ENCODE measurements at places on chromosomes 1 and 21.

DNA sequence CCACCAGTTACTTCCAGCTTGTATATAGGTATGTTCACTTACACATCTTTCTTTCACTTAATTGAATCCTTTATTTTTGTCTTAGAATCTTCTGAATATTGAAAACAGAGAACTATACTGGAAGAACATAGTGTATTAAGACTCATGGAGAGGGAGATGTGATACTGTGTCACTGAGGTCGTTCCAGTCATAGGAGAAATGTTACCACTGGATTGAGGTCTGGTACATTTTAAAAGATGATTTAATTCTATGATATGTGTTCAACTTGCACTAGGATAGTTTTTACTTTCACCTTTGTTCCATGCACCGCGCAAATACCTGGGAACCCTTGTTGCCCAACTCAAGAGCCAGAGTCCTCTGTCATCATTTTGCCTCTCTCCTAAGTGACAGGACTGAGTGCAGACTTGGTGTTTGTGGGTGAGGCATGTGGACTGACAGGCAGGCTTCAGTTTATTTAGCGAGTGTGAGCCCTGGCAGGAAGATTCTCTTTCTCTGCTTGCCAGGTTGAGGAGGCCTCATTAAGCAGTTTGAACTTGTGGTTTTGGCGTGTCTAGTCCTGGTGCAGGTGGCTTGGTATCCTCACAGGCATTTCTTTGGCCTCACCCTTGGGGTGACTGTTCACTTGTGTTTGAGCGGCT is 63.7 kb downstream of the DYRK1A start:
- no peak for DNase-seq

DNA sequence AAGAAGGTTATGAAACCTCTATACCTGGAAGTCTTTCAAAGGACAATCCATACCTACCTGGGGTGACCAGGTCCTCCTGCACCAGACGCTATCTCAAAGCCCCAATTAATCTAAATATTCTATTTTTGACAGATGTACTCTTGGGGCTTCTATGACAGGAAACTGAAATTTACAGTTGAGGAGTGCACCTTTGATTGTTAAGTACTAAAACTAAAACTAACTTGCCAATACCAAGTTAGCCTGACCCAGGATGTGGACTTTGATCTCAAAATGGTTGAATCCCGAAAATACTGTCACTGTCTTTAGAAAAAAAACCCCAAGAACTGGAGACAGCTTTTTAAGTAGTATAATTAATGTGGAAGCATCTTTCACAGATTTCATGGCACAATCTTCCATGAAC is 162.4 kb downstream of the TTLL7 start:
- DNase-seq, result no peak

DNA sequence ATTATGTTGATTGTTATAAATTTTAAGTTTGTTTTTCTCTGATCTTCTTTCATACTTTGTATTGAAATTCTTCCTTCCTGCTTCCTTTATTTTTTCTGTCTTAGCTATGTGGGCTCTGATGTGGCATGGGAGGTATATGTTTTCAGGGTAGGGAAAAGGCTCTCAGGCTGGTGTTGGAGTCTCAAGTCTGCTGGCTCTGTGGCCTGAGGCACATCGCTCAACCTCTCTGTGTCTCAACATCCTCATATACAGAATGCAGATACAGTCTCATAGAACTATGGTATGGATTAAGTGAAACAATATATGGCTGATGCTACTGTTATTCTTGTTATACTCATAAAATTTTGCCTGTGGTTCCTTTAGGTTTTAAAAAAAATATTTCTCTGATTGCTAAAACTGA is 105.9 kb downstream of the KCNN3 start:
- no peak for DNase-seq

DNA sequence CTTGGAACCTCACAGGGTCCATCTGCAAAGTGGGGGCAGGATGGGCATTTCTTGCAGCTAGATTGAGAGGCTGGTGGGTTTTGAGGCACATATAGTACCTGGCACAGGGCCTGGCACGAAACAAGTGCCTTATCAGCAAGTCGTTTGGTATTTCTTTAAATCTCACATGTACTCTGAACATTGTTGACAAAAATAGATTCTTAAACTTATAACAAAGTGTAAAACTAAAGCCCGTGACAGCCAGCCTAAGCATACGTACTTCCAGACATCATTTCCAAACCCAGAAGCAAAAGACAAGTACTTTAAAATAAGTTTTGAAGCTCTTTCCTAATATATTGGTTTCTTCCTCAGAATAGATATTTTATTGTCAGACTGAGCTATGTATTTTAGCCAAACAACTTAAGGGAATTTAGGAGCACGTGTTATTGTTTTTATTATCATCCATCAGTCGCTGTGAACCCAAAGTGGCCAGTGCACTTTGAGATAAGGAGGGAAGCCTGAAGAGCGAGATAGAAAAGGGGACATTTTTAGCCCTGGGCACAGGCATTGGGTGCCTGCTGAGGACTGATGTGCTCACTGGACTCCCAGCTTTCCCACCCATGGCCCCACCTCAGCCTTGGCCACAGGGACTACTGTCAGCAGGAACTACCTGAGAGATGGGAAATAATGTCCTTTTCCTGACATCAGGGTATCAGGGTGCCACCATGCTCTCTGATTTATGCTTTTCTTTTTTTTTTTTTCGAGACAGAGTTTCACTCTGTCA is 3.0 kb downstream of the FBLIM1 start:
- no peak for DNase-seq

- DNase-seq, result no peak
These were observed 7.5 kb downstream of the IVNS1ABP start for GRCh38 chr1:185309566-185309965.

DNA sequence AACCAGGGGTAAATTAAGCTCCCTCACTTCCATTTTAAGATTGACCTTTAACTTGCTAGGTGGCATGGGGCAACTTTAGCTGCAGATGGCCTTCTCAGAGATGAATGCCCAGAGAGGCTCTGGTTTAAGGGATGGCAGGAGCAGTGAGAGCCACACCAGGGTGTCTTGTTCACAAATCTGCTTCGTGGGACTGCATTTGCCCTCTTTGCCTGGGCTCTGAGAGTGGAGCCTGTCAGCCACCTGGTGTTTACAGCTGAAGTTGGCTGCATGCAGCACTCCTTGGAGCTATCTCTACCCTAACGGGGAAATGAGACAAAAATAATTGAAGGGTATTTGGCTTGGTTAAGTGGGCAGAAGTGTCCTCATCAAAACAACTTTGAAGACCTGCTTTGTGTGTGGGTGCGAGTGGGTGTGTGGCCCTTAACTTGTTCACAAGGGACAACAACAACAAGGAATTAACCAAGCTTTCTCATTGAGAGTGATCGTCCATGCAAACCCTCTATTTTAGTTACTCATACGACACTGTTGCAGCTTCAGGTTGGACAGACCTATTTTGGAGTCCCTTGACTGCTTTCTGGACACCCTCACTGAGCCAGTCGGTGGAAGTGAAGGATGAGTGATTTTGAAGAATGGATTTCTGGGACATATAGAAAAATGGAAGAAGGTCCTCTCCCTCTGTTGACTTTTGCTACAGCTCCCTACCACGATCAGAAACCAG is 29.8 kb downstream of the PGM1 start:
- DNase-seq, result no peak

DNA sequence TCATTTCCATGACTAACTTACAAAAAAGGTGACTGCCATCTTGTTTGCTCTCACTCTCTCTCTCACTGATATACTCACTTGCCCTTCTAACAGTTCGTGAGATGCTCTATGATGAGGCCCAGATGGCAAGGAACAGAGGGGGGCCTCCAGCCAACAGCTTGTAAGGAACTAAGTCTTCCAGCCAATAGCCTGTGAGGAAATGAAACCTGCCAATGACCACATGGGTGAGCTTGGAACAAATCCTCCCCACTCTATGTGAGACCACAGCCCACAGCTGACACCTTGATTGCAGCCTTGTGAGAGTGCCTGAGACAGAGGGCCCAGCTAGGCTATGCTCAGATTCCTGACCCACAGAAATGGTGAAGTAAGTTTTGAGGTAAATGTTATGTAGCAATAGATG is 153.7 kb downstream of the HHIPL2 start:
- DNase-seq, result no peak
